Activated naive CD8-positive, alpha-beta T cell treated with anti-CD3 and anti-CD28 coated beads for 36 hours (primary cell): ENCODE measurements at places on chromosomes 2 and 18.

GRCh38 chr2:148926291-148926961 lies 51.4 kb downstream of the KIF5C start:
- DNase-seq: peak; percentile 49

- peak; percentile 23 for DNase-seq
Observed at GRCh38 chr2:23385748-23386338, 864 bp downstream of the KLHL29 start.

GRCh38 chr18:67770520-67770919 lies 254.0 kb upstream of the DSEL start:
- no peak for DNase-seq

DNA sequence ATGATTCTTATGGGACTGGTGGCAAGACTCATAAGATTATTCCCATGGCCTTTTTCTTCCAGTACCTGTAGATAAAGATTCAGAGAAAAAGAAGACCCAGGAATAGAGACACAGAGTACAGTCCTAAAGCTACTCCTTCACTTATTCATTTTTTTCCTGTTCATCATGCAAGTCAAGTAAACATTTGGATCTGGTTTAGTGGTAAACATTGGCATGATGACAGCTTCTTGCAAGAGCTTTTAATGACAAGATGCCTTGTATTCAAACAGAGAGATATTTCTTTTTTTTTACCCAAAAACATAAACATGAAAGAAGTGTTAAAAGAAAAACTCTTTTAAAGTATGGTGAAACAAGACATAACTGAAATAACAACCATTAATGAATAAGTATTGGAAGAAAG lies 20.2 kb downstream of the CXCR2 start:
- DNase-seq: no peak
